ENCODE measurements at places on chromosomes 7 and 10.

- no peak for DNase-seq
Measured at GRCh38 chr10:80436446-80437098, 17.5 kb upstream of the TSPAN14 start.

- no peak for DNase-seq
Measured at GRCh38 chr7:150569245-150569955, 2.2 kb downstream of the GIMAP4 start.

GRCh38 chr10:84352251-84352842, 24.0 kb downstream of the CCSER2 start:
- DNase-seq = peak; percentile 58

- DNase-seq = peak; percentile 37
Measured at GRCh38 chr10:3811291-3811870, 26.4 kb upstream of the KLF6 start.

GRCh38 chr10:62755662-62756653, 48.6 kb upstream of the ADO start:
- no peak for DNase-seq

GRCh38 chr10:118832241-118832651, 77.5 kb upstream of the CACUL1 start:
- no peak for DNase-seq

- no peak for DNase-seq
Measured at GRCh38 chr7:111459757-111460280, 102.5 kb downstream of the IMMP2L start.

- no peak for DNase-seq
Measured at GRCh38 chr7:82950436-82950835, 212.2 kb downstream of the PCLO start.

DNA sequence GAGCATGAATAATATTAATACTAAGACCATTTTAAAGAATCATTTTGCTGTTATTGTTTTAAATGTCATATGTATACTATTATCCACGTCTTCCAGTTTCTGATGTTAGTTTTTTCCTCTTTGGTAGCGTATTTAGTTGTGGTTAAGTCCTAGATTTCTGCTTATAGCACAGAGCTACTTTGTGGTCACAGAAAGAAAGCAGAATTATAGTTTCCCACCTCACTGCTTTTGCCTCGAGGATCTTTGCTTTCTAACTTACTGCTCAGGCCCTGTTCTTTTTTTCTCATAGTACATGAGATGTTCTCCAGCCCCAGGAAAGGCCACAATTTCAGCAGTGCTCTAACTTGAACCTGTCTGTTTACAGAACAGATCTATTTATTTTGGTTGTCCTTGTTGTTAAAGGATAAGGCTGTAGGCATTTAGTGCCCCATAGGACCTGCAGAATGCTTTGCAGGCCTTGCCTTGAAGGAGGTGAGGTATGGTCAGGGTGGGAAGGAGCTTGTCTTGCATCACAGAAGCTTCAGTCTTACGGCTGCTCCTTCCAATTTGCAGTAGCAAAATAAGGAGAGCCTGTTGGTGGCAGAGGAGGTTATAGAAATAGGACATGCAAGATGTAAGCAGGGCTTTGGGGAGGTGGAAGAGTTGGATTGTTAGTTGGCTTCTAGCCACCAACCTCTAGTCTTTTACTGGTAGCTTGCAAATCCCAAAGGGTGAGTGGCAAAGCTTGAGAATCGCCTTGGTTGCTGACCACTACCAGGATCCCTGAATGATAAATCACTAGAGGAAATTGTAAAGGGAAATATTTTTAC, 129.1 kb downstream of the LRRC4 start:
- DNase-seq = no peak

DNA sequence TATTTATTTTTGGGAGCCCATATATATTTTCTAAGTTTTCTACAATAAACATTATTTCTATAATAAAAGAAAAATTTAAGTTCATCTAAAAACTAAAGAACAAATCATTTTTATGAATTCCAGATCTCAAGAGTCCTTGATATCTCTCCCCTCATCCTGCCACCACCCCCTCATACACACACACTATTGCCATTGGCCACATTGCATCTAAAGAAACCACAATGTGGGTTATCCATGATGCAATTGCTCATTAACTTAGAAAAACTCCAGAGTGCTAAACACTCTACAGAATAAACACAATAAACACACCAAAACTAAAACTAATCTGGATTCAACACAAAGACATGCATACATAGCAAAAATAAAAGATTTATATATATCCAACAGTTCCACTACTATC, 37.8 kb downstream of the FAM13C start:
- no peak for DNase-seq

DNA sequence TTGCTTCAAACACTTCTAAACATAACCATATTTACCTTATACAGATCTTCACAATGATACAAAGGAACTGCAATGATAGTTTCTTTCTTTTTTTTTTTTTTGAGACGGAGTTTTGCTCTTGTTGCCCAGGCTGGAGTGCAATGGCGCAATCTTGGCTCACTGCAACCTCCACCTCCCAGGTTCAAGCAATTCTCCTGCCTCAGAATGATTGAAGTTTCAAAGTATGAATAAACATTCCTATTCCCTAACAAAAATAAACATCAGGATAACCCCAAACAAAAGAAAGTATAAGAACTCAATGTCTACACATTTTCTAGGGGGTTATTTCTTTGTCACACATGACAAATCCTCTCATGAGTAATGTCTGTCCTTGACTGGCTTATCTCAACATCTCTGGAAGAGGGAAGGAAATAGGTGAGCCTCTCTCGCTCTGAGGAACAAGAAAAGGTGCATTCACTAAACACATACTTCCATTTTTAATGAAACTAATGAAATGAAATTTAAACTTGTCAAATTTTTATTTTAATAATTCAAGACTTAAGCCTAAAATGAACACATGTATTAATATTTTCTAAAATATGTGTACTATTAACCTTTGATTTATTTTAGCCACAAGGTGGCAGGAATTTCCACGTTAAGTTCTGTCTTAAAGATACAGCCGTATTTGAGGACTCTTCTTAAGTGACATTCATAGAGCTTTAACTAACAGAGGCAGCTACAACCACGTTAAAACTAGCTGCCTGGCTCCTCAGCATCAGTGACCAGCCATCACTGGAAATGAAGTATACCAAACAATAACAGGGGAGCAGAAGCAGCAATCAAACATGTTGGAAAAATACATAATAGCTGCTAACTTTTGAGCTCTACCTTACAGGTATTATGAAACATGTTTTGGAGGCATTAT, 58.3 kb downstream of the MALSU1 start:
- DNase-seq = no peak

GRCh38 chr10:89338713-89339112, 10.9 kb downstream of the IFIT3 start:
- DNase-seq = no peak

DNA sequence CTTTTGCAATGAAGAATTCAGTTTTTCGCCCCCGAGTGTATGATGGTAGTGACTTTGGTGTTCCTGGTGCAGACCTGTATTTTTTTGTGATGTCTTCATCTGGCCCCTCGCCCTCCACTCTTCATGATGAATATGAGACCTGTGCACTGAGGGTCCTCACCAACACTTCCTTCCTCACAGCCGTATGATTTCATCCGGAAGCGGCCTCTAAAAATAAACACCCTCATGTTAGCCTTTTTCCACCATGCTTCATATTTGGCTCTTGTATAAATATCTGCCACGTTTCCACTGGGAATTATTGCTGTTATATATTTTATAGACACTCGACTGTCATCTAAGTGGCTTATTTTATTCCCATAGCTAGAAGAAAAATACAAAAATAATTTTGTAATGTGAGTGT, 160.4 kb downstream of the MGMT start:
- no peak for DNase-seq

DNA sequence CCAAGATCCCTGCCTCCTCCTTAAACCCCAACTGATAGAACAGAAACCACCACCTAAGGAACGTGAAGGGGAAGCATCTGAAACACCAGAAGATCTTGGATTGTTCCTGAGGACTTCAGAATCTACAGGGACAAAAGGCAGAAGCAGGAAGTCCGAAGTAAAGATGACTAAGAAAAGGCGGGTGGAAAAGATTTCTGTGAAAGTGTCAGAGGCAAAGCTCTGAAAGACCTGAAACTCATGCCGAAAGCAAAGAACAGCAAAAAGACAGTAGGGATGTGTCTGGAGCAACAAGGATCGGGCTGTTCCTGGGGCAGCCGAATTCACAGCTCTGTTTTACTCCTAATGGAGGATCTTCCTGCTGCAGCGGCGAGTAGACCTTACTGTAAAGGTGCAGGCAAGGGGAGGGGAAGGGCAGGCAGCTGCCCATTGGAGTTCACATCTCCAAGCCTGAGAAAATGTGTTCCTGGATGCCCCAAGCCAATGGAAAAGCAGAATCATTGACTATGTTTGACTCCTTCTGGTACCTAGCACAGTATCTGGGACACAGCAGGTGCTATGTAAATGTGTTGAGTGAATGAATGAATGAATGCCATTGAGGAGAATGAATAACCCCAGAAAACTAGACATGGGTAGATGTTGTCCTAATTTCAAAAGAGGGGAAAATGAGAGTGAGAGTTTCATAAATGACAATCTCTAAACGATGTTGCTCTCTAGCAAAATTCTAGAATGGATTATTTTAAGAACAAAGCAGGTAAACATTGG, 40.4 kb downstream of the PDIA4 start:
- DNase-seq = no peak

GRCh38 chr10:89346405-89347254, 18.8 kb downstream of the IFIT3 start:
- DNase-seq = no peak

GRCh38 chr10:28181478-28182096, 121.3 kb downstream of the MPP7 start:
- DNase-seq = no peak

DNA sequence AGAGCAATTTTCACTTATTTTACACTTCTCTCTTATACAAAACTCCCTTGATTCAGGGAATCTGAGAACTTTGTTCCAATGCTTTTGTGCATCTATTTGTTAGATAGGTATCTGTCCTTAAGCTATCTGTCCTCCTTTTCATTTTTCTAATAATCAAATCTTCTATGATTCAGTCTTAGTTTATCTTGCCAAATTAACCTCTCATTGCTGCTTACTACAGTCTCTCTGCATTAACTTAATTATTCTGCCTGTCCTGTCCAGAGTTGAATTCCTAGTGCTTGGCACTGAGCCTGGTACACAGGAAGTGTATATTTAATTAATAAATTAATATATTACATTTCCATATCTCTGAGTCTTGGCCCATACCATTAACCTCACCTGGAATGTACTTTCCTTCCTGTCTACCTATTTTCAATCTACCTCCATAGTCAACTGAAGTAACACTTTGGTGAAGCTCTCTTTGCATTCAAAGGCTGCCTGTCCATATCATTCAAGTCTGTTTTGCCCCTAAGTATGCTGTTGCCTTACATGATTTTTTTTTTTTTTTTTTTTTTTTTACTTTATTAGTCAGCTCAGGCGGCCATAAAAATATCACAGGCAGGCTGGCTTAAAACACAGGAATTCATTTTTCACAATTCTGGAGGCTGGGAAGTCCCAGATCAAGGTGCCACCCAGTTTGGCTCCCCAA, 66.0 kb upstream of the CSTF2T start:
- DNase-seq = no peak

DNA sequence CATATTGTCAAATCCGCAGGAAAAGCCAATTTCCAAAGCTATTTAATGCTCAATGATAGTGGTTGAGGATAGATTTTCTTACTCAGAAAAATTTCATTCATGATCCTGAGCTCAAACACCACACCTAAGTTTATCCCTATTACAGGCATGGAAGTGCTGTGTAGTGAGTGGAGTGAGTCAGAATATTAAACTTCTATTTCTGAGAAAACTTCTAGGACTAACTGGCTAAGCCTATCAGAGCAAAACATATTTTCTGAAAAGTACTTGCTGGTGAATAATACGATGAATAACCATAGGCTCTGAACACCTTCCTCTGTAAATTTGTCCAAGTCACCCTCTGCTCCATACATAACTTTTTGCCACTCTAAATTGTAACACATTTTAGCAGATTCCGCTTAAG, 221.5 kb downstream of the SUGCT start:
- no peak for DNase-seq

- no peak for DNase-seq
Measured at GRCh38 chr7:36985316-36985715, 261.0 kb upstream of the AOAH start.

GRCh38 chr7:66604198-66604597, 24.5 kb upstream of the KCTD7 start:
- no peak for DNase-seq

DNA sequence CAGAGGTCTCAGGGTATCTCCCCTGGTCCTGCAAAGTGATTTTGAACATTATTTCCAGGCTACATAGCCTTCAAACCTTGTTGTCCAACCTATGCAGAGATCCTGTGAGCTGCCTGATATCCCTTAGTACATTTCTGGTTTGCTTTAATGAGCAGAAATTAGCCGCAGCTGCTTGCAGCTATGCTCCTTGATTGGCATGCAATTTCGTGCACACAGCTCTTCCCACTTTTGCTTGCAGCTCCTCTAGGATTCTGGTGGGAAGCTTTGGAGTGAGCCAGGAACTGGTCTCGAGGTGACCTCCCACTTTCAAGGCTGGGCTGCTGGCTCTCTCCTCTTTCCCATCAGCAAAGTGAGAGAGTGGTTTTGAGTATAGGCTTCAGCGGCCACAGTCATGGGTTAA, 45.8 kb downstream of the OAT start:
- DNase-seq = no peak

- DNase-seq = no peak
Measured at GRCh38 chr7:1021366-1021765, 23.0 kb upstream of the GPR146 start.

DNA sequence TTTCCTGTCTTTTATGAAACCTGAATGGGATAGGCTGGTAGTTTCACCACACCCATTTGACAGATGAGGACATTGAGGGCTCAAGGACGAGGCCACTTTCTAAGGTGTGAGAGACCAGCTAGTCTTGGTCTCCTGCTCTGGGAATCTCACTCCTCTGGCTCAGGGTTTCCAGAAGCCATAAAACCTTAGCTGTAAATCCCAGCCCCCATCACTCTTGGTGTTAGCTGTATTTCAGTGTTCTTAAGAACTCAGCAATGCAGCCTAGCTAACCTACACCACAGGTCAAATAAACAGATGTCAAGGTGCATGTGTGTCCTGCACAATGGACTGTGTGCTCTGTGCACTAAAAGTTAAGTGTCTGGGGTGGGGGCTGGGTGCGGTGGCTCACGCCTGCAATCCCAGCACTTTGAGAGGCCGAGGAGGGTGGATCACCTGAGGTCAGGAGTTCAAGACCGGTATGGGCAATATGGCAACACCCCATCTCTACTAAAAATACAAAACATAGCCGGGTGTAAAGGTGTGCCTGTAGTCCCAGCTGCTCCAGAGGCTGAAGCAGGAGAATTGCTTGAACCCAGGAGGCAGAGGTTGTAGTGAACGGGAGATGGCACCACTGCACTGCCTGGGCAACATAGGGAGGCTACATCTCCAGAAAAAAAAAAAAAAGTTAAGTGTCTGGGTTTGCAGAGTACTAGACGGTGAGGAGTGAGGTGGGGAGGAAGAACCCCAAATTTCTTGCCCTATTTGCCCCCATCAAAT, 567 bp upstream of the EPO start:
- DNase-seq = no peak

DNA sequence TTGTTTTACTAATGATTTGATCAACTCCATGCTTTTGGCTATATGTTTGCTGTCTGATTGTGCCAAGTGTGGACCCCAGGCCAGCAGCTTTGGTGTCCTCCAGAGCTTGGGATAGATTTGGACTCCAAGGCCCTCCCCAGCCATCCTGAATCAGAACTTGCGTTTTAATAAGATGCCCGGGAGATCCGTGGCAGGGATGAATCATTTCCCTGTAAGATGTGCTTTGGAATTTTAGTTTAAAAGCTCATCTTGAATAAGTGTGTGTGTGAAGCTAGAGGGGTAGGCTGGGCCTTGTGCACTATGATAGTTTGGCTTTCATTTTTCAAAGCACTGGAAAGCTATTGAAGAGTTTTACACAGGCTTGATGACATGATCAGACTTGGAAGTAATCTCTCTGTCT, 66.2 kb upstream of the SDK1 start:
- no peak for DNase-seq

Data from effector CD4-positive, alpha-beta T cell (primary cell).